ENCODE measurements at places on chromosomes 3 and 15. TPM values are rescaled to one million over a fixed set of nuclear protein-coding genes. Genes with fewer than 3 reads are reported as not detected.

DNA sequence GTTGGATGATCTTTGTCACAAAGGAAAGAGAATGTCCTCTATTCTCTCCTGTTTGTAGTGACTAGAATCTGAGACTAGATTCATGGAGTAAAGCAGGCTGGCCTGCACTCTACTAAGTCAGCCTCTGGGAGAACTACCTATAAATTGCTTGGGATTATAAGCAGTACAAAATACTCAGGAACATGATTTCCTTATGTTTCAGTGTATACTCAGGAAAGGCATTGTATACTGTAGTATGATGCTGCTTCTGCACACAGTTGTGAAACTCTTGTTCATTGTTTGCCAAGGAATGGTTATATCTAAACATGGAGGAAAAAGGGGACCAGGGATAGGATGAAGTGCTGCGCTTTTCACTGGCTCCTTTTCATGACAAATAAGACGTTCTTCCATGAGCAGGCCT lies 49.2 kb downstream of the OXSR1 start:
- no peaks in the 10 kb centered on the region for H3K4me1 ChIP-seq
- peaks cover 4% of the 10 kb centered on the region for H3K36me3 ChIP-seq
- no peak overlapping the region for H3K27ac ChIP-seq
- H3K4me3 ChIP-seq, result no peak overlapping the region

DNA sequence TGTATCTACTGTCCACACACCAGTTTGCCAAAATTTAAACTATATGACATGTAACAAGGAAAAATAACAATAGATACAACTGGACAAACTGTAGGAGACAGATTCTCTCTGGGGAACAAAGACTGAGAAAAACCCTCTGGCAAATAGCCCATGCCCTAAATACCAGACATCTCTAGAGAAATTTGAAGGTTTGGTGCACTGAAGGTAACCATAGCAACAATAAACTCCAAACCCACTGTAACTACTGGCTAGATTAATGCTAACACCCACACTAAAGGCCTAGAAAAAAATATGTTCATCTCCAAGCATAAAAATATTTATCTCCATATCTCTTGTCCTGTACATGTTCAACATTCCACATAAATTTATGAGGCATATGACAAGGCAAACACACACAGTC lies 267.1 kb downstream of the STXBP5L start:
- no peaks in the 10 kb centered on the region for H3K27me3 ChIP-seq
- H3K4me3 ChIP-seq, result no peak overlapping the region
- H3K27ac ChIP-seq, result no peak overlapping the region
- DNase-seq, result no peak
- no peaks in the 10 kb centered on the region for H3K4me1 ChIP-seq
- H3K36me3 ChIP-seq, result no peaks in the 10 kb centered on the region

GRCh38 chr3:39138804-39139415 lies 14.5 kb downstream of the CSRNP1 start:
- H3K36me3 ChIP-seq, result peaks cover 38% of the 10 kb centered on the region
- H3K27ac ChIP-seq, result no peak overlapping the region
- no peaks in the 10 kb centered on the region for H3K27me3 ChIP-seq
- peaks cover 12% of the 10 kb centered on the region for H3K4me1 ChIP-seq

DNA sequence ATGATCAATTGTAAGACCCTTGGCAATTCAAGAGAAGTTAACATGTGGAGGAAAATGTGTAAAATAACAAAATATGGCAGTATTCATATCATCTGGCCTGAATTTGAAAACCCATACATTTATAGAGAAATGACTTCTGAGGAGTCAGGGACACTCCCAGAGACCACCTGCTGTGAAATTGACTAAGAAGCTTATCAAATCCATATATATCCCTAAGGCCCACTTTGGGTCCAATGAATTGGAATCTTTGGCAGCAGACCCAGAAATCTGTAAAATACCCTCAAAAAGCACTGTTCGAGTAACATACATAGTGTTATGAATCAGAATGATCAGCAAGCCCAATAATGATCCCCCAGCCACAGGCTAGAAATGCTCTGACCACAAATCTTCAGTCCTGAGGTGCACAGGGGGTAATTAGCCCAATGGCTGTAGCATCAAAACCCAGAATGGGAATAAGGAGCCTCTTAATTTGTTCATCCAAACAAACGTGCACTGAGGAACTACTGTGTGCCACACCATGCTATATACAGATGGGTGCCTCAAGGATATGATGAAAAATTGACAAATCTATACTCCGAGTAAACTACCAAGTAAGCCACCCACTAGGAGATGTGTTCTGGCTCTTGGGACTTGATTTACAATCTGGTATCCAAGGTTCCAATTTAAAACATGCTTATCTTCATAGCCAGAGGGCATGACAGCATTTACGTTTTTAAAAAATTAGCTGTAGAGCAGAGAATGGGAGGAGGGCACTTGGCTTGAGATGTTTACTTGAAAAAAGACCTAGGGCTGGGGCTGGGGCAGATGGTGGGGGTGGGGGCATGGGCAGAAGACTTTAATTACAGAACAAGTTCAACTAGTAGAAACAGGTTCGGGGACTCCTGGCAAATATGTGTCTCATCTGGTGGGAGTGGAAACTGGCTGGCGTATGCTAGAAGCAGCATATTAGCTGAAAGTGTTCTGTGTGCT lies 9.1 kb upstream of the ARHGEF3 start:
- H3K4me1 ChIP-seq, result peaks cover 7% of the 10 kb centered on the region
- no peak for DNase-seq
- H3K36me3 ChIP-seq, result no peaks in the 10 kb centered on the region
- no peak overlapping the region for H3K27ac ChIP-seq
- H3K27me3 ChIP-seq, result no peaks in the 10 kb centered on the region

GRCh38 chr3:126522363-126522788 lies 1.6 kb upstream of the CHST13 start:
- DNase-seq, result peak; percentile 19
- no peaks in the 10 kb centered on the region for H3K36me3 ChIP-seq
- H3K27ac ChIP-seq, result no peak overlapping the region
- peaks cover 7% of the 10 kb centered on the region for H3K4me1 ChIP-seq
- H3K4me3 ChIP-seq, result no peak overlapping the region

DNA sequence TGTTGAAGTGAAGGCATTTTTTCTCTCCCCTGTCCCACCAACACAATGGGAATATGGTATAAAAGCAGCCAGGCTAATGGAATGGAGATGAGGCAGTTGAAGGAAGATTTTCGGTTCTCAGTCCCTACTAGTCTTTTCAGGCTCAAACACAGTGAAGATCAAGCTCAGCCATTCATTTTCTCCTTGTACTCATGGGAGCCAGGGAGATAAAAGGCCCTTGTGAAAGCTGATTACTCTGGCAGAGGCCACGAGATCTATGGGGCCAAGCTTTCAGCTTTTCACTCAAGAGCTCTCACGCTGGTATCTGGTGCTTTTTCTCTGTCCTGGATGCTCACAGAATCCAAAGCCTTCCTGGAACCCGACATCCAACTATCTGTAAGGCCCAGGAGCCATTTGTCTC lies 14.5 kb upstream of the FAN1 start:
- no peaks in the 10 kb centered on the region for H3K36me3 ChIP-seq
- no peak overlapping the region for H3K4me3 ChIP-seq
- no peaks in the 10 kb centered on the region for H3K4me1 ChIP-seq
- no peaks in the 10 kb centered on the region for H3K27me3 ChIP-seq
- H3K27ac ChIP-seq, result no peak overlapping the region

- H3K36me3 ChIP-seq, result no peaks in the 10 kb centered on the region
- no peak for DNase-seq
- H3K27me3 ChIP-seq, result peaks cover 2% of the 10 kb centered on the region
- no peak overlapping the region for H3K27ac ChIP-seq
Observed at GRCh38 chr3:183193762-183194689, 31.5 kb upstream of the LAMP3 start.

- DNase-seq, result no peak
- H3K27me3 ChIP-seq, result peaks cover 25% of the 10 kb centered on the region
- no peak overlapping the region for H3K27ac ChIP-seq
- no peaks in the 10 kb centered on the region for H3K4me1 ChIP-seq
- H3K36me3 ChIP-seq, result no peaks in the 10 kb centered on the region
Observed at GRCh38 chr3:10334042-10334441, 13.1 kb upstream of the SEC13 start.

- H3K4me1 ChIP-seq, result peaks cover 22% of the 10 kb centered on the region
- no peak overlapping the region for H3K27ac ChIP-seq
- no peaks in the 10 kb centered on the region for H3K36me3 ChIP-seq
- H3K4me3 ChIP-seq, result no peak overlapping the region
Observed at GRCh38 chr3:188149587-188149986, 4.4 kb upstream of the LPP start.

GRCh38 chr15:73934281-73934680 lies 8.0 kb downstream of the LOXL1 start:
- H3K27ac ChIP-seq, result no peak overlapping the region
- H3K4me1 ChIP-seq, result peaks cover 59% of the 10 kb centered on the region
- H3K36me3 ChIP-seq, result peaks cover 4% of the 10 kb centered on the region
- no peak overlapping the region for H3K4me3 ChIP-seq

DNA sequence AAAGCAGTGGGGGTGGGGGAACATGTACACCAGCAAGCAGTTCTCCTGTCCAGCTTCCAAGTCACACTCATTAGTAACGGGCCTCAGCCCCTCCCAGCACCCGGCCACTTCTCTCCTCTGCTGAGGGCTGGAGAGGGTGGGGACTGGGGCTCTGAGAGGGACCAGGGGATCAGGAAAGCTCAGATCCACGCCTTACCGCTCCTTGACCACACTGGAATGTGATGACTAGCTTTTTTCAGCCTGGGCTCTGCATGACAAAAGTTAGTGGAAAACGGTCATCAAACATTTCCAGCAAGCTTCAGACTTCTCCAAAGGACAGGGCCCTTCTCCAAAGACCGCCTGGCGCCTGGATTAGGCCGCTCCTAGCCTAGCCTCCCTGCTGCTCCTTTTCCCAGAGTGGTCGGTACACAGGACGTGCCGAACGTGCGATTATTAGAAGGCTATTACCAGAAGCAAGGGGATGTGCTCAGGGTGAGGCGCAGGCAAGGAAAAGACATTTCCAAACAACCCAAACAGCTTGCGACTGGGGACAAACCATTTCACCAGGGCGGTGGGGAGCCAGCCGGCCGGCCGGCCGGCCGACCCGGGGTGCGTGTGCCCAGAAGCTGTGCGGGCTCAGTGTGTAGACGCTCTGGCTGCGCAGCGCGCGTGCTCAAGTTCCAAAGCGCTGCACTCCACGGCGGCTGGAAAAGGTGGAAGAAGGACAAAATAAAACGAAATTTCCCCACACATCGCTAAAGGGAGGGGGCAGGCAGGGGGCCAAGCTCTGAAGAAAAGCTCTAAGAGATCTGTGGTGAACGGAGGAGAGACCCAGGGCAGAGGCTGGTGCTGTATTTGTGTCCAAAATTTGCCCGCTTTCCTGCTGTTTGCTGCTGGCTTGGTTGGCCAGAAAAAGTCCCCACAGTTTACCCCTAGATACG lies 51.0 kb upstream of the SSR3 start:
- H3K27me3 ChIP-seq, result no peaks in the 10 kb centered on the region
- peak overlapping the region; percentile 56 for H3K4me3 ChIP-seq
- peak; percentile 91 for DNase-seq
- H3K27ac ChIP-seq, result peak overlapping the region; percentile 89
- no peaks in the 10 kb centered on the region for H3K36me3 ChIP-seq
- peaks cover 13% of the 10 kb centered on the region for H3K4me1 ChIP-seq

GRCh38 chr15:61404567-61404966 lies 175.5 kb upstream of the RORA start:
- no peaks in the 10 kb centered on the region for H3K4me1 ChIP-seq
- peaks cover 3% of the 10 kb centered on the region for H3K27me3 ChIP-seq
- no peak for DNase-seq

DNA sequence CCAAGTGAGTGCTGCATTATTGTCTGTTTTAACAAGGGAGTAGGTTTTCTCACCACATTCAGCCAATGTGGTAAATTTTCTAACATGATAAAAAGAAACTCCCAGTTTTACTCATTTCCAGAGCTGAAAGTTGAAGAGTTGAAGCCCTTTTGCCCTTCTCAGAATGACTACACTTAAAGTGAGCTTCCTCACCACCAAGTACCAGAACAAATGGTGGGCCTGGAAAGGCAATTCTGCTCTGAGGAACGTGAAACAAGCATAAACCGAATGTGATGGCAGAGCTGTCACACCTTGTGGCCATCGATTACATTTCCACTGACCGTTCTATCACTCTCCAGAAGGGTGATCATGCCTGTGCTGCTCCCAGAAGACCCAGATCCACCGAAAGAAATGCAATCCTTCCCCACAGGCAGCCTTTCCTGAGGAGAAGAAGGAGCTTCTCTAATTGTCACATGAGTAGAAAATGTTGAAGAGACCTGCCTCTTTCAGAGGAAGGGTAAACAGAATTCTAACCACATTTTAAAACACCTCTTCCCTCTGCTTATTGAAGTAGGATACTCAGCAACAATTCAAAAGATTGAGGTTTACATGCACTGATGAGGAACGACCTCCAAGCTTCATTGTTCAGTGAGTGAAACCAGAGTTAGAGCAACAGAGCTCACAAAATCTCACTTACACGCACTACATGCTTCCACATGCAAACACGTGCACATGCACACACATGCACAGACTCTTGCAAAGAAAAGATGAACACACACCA lies 21.4 kb upstream of the CCR9 start:
- DNase-seq, result no peak
- H3K27me3 ChIP-seq, result peaks cover 7% of the 10 kb centered on the region
- H3K36me3 ChIP-seq, result no peaks in the 10 kb centered on the region

DNA sequence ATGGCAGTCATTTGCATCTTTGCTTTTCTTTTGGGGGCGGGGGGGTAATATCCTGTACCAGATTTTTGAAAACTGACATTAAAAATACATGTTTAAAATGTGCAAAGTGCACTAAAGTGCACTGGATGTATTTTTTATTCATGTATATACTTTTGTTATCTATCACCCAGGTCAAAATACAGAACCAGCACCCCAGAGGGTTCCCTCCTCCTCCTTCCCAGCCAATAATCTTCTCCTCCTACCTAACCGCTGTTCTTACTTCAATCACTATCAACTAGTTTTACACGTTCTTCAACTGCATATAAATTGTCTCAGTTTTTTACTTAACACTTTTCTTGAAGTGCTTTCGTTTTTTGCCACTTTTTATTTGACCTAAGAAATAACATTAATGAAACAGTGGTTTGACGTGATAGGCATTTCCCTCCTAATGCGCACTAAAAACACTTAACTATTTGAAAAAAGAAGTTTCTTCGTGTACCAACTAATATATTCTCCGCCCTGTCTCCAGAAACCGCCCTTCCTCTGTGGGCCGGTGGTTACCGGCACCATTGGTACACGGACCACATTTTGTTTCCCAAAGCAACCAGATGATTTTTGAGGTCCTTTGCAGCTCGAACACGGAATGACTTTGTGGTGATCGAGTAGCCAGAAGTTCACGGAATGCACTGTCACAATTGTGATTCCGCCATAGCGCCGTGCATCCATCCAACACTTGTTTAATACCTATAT lies 836 bp upstream of the AKAP13 start:
- peak; percentile 14 for DNase-seq
- peak overlapping the region; percentile 79 for H3K4me3 ChIP-seq
- H3K27me3 ChIP-seq, result no peaks in the 10 kb centered on the region
- peaks cover 18% of the 10 kb centered on the region for H3K4me1 ChIP-seq
- no peaks in the 10 kb centered on the region for H3K36me3 ChIP-seq

NUP210 gene
- 0.36 TPM for total RNA-seq

CD96 gene
- total RNA-seq, result 1.0 TPM

PLIN1 gene
- total RNA-seq, result not detected

CD200 gene
- total RNA-seq, result 11.1 TPM

GPR62 gene
- not detected for total RNA-seq

GTF2E1 gene
- 28.8 TPM for total RNA-seq

SLC12A8 gene
- 4.4 TPM for total RNA-seq
